ENCODE measurements at places on chromosomes 7 and 10.

- DNase-seq: no peak
Observed at GRCh38 chr7:155586843-155587440, 40.6 kb upstream of the CNPY1 start.

DNA sequence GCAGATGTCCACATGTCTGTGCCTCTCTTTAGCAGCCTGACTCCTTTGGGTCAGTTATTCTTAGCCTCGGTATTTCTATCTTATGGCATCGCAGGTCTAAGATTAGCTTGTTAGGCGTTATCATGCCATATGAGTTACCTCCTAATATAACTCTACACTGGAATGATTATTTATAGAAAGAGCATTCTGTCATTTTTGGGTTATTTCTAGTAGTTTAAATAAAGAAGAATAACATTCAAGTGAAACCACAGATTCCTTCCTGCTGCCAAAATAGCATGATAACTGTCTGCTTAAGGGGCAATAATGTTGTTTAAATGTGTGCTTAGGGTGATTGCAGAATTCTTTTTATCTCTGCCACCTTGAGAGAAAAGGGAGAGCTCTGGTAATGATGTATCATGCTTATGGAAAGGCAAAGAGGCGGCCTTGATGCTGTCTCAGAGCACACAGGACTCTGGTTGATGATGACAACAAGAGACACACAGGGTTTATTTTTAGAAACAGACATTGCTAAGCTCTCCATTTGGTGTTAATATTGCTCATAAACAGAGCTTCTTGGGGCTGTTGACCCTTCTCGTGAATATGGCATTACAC lies 10.4 kb downstream of the HDAC9 start:
- DNase-seq: peak; percentile 64

- no peak for DNase-seq
Observed at GRCh38 chr7:12635830-12636229, 51.6 kb upstream of the ARL4A start.

DNA sequence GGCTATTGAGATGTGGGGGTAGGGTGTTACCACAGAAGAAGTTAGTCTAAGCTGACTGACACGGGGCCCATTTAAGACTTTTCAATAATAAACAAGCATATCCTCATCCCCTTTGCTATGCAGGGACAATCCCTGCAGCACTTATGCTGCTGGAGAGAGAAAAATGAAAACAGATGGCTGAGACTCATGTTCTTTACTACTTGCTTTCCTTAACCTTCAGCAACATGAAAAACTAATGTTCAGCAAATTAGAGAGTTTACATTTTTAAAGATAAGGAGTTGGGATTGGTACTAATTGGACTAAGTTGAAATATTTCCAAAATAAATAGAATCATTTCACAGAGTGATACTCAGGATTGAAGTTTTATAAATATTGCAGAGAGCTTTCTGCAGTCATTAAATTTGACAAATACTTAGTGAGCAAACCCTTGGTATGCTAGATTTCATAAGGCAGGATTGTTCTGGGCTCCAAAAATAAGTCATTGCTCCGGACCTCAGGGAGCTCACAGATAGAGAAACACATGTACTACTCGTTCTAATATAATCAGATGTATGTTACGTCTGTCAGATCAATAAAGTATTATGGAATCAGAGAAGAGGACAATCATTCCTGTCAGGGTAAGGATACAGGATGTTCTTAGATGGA lies 147.1 kb upstream of the LRRN3 start:
- peak; percentile 75 for DNase-seq

DNA sequence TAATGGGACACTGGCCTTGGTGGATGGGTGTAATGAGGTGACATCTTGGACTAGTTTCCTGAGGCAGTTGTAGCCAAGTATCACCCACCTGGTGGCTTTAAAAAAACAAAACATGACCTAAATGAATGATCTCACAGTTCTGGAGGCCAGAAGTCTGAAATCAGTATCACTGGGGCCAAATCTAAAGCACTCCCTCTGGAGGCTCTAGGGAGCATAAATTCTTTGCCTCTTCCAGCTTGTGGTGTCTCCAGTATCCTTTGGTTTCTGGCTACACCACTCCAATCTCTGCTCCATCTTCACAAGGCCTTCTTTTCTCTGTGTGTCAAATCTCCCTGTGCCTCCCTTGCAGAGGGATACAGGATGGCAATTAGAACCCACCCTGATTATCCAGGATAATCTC lies 342.9 kb downstream of the CALN1 start:
- no peak for DNase-seq

GRCh38 chr7:33903791-33904680 lies 1.3 kb upstream of the BMPER start:
- DNase-seq: peak; percentile 58

DNA sequence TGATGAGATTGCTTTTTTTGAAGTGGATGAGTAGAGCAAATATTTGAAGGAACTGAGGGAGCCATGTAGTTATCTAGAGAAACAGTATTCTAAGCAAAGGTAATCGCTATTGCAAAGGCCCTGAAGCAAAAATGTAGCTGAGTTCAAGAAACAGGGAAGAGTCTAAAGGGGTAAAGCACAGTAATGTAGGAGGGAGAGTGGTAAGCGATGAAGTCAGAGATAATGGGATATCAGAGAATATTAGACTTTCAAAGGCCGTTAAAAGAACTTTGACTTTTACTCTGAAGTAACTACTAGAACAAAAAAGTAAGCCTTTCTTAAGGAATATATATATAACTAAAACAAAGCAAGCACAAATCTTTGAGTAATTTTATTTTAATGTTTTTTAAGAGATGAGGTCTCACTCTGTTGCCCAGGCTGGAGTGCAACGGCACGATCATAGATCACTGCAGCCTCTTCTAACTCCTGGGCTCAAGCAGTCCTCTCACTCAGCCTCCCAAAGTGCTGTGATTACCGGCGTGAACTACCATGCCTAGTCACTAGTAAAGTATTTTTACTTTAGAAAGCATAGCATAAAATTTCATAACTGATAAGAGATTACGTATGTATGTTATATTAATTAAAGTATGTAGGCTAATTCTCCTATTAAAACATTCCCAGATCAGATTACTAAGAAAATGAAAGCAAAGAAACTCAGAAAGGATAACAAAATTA lies 61.7 kb upstream of the OIT3 start:
- DNase-seq: no peak

DNA sequence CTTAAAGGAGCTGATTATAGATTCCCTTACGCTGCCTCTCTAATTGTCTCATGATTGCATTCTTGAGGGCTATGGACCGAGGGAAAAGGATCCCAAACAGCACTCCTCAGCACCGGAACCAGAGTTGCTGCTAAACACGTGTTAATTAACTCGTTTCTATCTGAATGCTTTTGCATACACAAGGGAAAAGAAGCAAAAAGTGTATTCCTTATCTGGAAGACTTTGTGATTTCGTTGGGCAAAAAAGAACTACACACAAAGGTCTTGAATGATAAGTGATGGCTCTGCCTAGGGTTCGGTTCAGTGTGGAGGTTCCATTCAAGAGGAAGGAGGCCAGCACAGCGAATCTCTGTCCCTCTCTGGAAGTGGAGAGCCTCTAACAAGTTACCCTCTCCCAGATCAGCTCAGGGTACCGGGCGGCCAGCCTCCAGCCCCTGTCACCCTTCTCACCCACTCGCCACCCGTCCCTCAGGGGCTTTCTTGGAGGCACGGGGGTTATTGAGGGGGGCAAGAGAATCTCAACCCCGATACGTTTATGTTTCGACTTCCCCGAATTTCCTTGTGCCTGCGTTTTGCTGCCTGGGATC lies 515 bp upstream of the SLC4A2 start:
- no peak for DNase-seq

GRCh38 chr7:16579216-16579615 lies 52.6 kb downstream of the LRRC72 start:
- DNase-seq: no peak

DNA sequence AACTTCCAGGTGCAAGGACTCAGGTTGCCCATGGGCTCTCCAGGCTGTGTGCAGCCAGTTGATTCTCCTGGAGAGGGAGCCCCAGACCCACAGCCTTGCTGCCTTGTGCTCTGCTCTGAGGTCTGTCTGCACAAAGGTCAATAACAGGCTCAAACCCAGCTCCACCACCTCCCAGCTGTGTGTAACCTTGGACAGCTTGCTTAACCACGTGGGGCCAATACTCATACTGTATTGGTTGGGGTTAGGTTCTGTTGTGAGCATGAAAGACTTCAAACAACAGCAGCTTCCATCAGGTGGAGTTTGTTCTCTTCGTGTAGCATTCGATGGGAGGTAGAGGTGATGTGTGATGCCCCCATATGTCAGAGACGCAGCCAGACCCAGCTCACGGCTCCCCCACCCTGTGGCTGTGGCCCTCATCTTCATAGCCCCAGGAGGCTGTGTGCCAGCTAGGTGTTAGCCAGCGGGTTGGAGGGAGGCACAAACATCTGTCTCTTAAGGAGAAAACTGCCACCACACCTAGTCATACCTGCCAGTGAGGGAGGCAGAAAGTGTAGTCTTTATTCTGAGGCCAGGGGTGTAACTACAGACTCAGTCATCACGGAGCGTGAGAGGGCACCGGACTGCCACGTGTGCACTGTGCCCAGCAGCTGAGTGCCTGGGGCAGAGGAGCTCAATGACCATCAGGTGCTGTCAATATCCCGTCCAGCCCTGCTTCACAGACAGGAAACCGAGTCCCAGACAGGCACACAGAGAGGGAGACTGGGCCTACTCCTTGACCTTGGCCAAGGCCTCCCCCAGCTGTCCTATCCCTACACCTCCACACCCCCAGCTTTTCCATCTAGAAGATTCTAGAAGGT lies 8.1 kb upstream of the POLD2 start:
- DNase-seq: no peak

- DNase-seq: peak; percentile 63
Observed at GRCh38 chr7:98186452-98187137, 24.6 kb upstream of the BHLHA15 start.

GRCh38 chr7:16261654-16262053 lies 159.7 kb downstream of the CRPPA start:
- no peak for DNase-seq

- peak; percentile 56 for DNase-seq
Observed at GRCh38 chr10:30510184-30510931, 76.4 kb downstream of the MAP3K8 start.

- peak; percentile 58 for DNase-seq
Observed at GRCh38 chr7:26090927-26091519, 61.0 kb upstream of the NFE2L3 start.

GRCh38 chr10:107813451-107814162 lies 649.1 kb upstream of the SORCS1 start:
- no peak for DNase-seq

DNA sequence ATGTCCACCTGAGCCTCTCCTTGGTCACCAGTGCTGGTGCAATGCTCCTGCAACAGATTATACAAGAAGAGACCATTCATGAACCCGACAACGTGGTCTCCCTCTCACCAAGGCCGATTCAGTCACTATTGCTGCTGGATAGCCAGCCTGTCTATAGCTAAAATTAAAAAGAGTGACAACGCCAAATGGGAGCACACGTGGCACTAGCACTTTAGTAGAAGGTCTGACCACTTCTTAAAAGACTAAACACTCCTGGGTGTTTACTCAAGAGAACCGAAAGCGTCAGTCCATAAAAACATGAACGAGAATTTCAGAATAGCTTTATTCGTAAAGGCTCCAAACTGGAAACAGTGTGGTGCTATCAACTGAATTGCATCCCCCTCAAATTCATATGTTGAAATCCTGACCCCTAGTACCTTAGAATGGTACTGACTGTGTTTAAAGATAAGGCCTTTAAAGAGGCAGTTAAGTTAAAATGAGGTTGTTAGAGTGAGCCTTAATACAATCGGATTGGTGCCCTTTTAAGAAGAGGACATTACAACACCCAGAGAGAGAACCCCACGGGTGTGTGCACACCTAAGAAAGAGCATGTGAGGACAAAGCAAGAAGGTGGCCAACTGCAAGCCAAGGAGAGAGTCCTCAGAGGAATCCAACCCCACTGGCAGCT lies 4.4 kb upstream of the GALNTL5 start:
- no peak for DNase-seq

DNA sequence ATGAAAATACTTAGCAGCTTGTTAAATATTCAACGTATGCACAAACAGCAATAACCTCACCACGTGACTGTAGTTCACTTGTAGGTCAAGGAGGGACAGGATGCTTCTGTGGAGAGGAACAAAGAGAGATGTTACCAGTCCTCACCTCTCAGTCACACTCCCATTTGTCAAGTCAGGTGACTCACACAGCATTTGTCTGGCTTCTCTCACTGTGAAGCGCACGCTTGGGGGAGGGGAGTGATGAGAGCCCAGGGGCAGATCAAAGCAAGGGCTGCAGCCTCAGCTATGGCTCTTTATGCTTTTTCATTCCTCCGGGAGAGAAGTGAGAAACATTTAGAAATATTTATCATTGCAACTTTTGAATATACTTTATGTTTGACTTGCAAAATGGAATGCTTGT lies 2.9 kb upstream of the RBM20 start:
- peak; percentile 47 for DNase-seq

DNA sequence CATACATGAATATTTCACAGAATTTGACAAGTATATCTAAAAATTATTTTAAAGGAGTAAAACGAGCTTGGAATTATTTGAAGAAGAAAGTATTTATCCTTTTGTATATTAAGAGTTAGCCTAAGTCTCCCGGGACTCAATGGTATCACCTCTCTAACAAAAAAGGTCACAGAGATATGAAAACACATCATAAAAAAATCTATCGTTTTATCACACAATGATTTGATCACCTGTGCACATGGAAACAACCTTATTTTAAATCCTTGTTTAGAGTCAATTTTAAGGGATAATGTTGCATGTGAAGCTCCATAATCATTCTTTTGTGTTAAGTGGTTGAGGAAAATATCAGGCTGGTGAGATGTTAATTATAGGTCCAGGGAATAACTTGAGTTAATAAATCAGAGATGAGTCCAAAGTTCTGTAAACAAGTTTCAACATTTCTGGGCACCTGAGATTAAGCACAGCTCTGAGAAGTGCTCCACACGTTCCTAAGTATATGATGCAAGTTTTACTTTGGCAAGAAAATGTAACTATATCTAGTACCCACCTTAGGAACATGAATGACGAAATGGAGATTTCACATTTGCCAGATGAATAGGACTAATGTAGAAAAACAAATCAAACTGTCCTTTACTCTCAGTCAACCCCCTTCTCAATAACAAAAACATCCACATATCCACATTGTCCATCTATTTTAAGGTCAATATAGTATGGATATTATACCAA lies 148.5 kb upstream of the AKR1E2 start:
- DNase-seq: no peak

GRCh38 chr7:130387628-130388403 lies 7.5 kb downstream of the CPA1 start:
- DNase-seq: peak; percentile 98

GRCh38 chr10:4018054-4018511 lies 233.1 kb upstream of the KLF6 start:
- no peak for DNase-seq

DNA sequence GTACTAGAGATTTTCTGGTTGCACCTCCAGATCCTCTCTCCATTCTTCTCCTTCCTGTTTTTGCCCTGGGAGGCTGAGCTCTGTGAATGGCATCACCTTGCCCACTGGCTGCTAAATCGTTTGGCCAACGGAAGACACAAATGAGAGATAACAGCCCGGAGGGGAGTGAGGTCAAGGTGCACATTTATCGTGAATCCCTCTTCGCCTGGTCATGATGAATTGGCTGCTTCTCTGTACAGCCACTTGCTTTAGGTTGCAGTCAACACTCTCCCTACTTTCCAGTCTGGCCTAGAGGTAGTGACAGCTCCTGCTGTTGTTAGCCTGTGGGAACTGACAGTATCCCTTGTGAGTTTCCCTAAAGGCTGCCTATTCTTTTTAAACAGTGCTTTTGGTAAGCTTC lies 85.4 kb upstream of the CHCHD3 start:
- no peak for DNase-seq
